Daoy (cell line): ENCODE measurements at places on chromosomes 2 and 18. TPM values are rescaled to one million over a fixed set of nuclear protein-coding genes. Genes with fewer than 3 reads are reported as not detected.

GRCh38 chr2:113240915-113241911, 37.5 kb downstream of the PAX8 start:
- peak; percentile 99 for DNase-seq

DNA sequence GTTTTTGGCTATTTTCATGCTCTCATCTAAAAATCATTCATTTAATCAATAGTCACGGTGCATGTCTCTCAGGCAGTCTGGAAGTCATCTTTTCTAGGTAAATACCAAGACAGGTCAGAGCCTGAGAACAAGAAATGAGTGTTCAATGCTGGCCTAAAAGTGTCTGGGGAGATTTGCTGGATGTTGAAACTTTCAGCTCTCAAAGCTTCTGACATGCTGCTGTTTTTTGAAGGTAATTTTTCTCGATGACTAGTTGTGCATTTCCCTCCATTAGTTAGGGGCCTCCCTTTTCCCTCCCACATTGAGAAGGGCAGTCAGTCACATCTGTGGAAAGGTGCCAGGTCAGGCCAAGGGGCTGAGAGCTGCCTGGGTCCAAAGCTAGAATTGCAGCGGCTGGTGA, 115.6 kb downstream of the LPIN1 start:
- no peak for DNase-seq

DNA sequence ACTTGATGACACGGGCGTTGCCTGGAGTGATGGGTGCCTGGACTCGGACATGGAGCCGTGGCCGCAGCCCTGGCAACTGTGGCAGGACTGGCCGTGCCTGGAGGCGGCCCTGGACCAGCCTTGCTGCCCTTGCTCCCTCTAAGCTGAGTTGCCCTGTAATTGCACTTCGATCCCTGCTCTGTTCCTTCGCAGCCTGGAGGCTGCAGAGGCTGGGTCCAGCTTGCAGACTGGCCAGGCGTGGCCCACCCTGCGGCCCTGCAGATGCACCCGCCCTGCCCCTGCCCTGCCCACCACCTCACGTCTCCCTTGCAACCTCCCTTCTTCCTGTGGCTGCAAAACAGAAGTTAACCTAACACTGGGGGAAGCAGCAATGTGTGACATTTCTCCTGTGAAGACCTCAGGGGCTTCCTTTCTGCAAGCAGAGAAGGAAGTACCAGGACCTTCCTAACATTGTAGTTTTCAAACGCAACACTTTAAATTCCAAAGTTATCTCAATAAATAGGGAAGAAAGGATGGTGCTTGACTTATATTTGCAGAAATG, 174.6 kb upstream of the TPO start:
- DNase-seq: no peak

DNA sequence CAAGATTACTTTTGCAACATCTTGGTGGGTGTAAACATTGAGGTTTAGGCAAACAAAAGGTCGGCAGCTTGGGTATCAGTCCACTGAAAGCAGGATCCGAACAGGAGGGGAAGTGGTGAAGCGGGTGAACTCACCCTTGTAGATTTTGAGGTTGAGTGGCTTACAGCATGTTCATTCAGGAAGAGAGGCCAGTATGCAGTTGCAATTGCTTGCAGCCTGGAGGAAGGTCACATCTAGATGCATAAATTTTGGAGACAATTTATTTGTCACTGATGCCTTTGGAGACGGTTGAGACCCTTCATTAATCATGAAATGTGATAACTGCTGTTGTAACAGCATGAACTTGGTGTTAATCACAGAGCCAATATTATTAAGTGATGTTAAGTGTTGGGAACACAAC, 131.1 kb downstream of the LTBP1 start:
- DNase-seq: no peak

DNA sequence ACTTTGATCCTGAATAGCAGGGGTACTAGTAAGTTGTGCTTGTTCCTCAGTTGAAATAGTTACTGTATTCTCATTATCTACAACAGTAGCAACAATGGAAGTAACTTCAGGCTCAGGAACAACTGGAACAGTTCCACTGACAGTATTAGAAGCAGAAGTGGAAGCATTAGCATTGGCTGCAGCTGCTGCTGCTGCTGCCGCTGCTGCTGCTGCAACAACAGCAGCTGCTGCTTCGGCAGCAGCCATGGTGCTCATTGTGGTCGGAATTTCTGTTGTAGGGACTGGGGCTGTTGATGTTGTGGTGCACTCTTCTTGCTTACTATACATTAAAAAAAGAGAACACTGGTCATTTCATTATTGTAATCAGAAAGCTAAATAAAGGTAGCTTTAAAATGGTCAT, 40.8 kb downstream of the PRPF40A start:
- no peak for DNase-seq

- peak; percentile 58 for DNase-seq
Measured at GRCh38 chr18:72013427-72013850, 530.7 kb downstream of the CBLN2 start.

NEB gene
- total RNA-seq: 0.17 and 0.48 TPM in 2 replicates

FAP gene
- total RNA-seq: 6.9 and 10.1 TPM in 2 replicates
